Stimulated activated effector memory CD8-positive, alpha-beta T cell treated with anti-CD3 and anti-CD28 coated beads, Interleukin-12 subunit alpha, Interleukin-12 subunit beta, amount 100 ng/mL, for 72 hours (primary cell): ENCODE measurements at places on chromosomes 5 and 9.
A peak's percentile ranks its signal among the peaks of the same experiment; 100 is the strongest.

DNA sequence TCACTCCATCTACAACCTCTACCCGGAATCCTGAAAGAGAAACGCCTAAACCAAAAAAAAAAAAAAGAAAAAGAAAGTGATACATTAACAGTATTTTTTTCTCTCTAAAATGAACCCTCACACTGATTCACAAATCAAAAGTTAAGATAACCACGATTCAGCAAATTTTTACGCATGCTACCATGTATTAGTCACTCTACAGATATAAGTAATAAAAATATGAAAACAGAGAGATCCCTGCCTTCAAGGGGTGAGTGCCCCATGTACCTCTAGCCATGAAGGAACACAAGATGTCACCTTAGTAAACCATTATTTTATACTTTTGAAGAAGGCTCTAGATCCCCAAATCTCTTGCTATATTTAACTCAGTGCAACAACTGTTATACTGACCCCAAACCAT is 33.4 kb downstream of the CEMIP2 start:
- DNase-seq, result no peak

GRCh38 chr9:90249094-90249493 is 393.5 kb downstream of the DIRAS2 start:
- DNase-seq, result no peak

- peak; percentile 18 for DNase-seq
These were observed 55.9 kb downstream of the ADRB2 start for GRCh38 chr5:148882332-148882731.

GRCh38 chr5:34957857-34958690 is 28.7 kb downstream of the DNAJC21 start:
- no peak for DNase-seq

DNA sequence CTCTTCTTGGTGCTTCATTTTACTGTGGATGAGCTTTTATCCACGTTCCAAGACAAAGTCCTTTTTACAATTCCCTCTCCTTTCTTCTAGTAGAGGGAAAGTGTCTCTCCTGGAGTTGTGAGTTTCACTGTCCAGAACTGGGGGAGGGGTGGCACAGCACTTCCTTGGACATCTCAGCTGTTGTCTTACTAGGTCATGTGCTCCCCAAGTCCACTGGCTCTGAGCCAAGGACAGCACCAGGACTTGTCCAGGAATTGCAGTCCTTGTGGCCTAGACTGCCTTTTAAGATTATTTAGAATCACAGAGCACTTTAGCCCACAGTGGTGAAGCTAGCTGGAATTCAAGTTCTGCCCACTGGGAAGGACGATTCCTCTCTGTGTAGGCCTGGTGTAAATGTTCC is 700.2 kb upstream of the PTPRD start:
- DNase-seq, result no peak

DNA sequence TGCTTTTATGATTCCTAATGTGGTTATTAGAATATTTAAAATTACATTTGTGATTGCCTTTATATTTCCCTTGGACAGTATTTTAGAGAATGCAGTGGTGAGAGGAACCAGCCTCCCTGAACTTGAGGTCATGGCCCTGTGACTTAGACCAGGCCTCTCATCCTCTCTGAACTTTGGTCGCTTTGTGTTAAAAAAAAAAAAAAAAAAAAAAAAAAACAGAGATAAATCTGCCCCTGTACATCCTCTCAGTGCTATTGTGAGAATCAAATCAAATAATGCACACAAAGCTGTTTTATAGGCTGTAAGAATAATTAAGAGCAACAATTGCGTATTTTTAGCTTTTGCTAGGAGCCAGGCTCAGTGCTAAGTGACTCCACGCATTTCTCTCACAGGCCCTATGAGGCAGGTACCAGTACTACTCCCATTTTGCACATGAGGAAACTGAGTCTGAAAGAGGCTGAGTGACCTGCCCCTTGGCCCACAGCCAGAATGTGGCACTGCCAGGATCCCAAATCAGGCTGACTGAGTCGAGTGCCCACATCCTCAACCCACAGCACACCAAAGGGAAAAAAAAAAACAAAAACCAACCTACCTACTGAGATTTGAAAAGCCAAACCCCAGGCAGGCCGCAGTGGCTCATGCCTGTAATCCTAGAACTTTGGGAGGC is 110.3 kb upstream of the LARP1 start:
- DNase-seq, result no peak

GRCh38 chr5:171755354-171755821 is 30.2 kb upstream of the SMIM23 start:
- no peak for DNase-seq

DNA sequence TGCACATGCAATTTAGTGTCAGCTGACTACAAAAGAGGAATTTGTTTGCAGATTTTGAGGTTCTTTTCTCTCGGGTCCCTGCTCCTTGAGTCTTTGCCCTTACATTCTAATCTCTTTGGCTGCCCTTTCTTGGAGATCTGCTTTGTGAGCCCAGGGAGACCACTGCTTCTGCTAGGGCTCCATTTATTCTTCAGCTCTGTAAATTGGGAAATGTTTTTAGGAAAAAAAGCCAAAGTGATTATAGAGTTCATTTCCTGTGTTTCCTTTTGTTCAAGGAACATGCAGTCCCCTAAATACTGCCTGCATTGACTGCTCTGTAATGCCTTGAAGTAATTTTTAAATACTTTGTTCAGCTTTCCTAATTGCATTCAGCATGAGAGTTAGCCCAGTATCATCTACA is 197.4 kb downstream of the CSNK1G3 start:
- DNase-seq, result no peak

DNA sequence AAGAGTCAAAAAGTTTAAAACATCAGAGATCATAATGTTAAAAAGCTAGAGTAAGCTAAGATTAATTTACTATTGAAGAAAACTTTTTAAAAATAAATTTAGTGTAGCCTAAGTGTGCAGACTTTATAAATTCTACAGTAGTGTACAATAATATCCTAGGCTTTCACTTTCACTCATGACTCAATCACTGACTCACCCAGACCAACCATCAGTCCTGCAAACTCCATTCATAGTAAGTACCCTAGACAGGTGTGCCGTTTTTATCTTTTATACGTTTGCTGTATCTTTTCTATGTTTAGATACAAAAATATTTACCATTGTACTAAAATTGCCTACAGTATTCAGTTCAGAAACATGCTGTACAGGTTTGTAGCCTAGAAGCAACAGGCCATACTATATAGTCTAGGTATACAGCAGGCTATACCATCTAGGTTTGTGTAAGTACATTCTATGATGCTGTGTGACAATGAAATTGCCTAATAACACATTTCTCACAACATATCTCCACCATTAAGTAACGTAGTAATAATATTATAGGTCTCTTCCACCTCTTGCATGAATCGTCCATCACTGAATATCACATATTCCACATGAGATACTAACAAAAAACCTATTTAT is 59.2 kb downstream of the MEGF9 start:
- DNase-seq, result no peak

GRCh38 chr9:132087438-132088030 is 7.9 kb upstream of the MED27 start:
- no peak for DNase-seq

DNA sequence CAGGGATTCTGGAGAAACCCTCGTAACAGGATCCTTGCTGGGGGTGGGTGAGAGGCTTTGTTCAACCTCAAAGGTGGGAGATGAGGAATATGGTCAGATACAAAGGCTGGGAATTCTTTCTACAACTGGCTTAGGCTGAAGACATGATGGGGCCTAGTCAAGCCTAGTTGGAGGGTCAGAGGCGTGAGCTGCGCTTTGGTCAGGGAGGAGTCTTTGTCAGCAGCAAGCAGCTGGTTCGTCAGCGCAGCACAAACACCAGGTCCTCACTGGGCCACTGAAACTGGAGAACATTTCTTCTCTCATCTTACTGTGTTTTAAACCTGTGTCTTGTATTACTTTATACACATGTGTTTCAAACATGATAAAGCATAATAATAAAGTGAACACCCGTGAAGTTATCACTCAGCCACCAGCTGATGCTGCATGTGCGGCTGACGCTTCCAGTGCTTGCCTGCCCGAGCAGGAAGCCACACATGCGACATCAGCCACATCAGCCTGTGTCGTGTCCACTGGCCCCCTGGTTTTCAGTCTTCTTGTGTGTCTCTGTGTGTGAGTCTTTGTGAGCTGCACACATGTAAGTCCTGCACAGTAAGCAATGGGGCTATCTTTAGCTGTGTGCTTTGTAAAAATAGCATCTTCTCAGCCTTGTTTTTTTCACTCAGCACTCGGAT is 81.5 kb downstream of the WNK2 start:
- peak; percentile 40 for DNase-seq

DNA sequence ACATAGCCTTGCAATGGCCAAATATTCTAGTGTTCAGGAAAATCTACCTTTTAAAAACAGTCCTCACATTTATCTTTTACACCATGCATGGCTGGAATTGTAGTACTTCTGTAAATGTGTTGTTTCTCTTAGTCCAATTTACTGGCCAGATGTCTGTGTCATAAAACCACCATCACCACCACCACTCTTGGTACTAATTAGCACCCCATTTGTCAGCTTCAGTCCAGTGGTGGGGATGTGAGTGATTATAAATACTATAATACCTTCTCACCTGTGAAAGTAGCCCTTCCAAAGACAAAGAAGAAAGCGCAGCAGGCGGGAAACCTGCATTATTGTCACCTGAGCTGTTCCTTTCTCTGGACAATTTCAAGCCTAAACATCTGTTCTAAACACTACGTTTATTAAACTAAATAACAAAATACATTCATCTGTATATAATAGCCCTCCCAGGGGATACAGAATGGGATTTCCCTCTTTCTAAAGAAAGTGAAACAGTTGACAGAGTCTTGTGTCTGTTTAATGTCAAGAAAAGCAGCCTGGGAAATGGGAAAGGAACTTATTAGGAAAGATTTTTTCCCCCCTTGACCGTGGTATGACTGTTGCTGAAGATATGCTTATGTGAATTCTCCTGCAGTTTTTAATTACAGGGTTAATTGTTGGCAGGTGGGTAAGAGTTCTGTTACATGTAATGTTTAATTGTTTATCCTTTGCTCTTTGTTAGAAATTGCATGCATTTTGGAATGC is 144.5 kb upstream of the NUDT12 start:
- no peak for DNase-seq

DNA sequence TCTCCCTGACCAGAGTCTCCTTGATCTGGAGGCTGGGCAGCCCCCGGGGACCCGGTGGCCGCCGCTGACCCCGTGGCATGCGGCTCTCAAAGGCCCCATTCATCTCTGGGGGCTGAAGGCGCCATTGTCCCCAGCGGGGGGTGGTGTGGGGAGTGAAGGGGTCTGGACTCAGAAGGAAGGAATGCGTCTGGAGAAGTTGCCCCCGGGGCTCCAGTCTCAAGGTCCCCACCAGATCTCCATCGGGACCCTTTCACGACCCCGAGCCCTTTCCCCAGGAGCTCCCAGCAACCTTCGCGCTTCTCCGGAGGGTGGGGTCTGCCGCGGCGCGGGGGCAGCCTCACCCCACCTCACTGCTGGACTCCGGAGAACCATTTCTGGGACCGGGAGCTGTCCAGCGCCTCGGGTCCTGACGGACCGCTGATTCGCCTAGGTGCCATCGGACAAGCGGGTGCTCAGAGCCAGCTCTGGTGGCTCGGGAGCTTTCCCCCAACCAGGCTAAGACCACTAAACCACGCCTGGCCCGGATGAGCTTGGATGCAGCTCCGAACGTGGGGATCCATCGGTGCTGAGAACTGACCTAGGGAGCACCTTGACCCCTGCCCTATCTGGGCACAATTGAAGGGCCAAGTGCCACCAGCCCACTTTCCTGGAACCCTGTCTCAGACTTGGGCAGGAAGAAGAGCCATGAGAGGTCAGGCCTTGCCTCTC is 5.1 kb upstream of the PCDH1 start:
- DNase-seq, result no peak

DNA sequence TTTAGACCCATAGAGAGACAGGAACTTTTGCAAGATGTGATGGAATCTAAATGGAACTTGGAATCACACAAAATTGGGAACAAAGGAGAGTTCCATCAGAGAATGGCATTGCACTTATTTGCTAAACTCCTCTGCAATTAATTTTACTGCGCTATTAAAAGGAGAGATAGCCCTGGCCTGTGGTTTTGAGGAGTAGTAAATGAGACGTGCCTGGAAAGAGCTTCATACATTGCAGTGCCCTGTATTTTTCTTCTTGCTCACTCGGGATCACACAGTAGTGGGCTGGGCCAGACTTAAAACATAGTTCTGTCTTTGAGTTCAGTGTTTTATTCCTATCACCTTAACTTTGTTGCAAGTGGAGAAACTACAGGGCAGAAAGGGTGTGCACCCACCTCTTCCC is 94.4 kb upstream of the SLC27A6 start:
- DNase-seq, result no peak

GRCh38 chr5:854966-855743 is 4.4 kb upstream of the ZDHHC11 start:
- no peak for DNase-seq

GRCh38 chr9:79672236-79672635 is 100.5 kb downstream of the TLE4 start:
- no peak for DNase-seq

DNA sequence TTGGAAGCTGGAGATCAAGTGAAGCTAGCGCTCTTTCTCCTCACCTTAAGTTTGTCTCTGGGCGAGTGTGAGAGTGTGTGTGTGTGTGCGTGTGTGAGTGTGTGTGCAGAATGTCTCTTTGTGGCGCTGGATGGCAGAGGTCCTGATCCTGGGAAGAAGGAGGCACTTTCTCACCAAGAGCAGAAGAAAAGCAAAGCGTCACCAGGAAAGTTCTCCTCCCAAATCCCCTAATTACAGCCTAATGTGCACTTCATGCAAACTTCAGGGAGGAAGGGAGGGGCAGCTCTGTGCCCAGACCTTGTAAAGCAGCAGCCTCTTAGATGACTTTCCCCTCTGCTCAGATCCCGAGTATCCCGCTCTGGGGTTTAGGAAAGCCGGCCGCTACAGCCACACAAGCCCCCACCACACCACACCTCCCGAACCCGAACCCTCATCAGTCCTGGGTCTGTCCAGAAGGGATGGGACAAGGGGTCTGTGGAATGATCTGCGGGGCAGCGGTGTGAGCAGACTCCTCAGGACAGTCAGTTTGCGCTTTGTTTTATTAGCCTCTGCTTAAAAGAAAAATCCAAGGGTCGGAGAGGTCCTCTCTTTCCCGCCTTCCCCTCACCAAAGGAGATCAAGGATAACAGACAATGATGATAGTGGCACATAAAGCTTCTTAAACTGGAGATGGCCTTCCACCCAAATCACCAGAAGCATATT is at the start of gene HAPLN1:
Gene HAPLN1, minus strand, starts transcription at position 20 of the 702 bp plus-strand sequence. CDS start 47,332 bp downstream, outside the sequence.
- no peak for DNase-seq

GRCh38 chr5:56791396-56791795 is 24.0 kb upstream of the MAP3K1 start:
- no peak for DNase-seq

DNA sequence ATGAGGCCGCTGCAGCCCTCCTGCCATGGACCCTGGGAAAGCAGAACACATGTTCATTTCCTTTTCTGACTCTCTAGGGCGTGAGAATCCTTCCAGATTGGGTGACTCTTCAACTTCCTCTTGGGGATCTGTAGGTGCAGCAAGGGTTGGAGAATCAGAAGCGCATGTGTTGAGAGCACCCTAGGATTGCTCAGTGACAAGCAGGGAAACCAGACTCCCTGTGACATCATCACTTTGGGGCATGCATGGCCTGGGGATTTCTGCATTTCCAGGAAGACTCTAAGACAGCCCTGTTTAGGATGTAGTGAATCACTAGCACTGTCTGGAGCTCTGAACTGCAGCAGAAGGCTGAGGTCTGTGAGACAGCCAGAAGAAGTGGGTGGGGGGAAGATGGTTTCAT is 15.1 kb upstream of the LCP2 start:
- DNase-seq, result peak; percentile 47
